ENCODE measurements at places on chromosomes 3 and 15.

DNA sequence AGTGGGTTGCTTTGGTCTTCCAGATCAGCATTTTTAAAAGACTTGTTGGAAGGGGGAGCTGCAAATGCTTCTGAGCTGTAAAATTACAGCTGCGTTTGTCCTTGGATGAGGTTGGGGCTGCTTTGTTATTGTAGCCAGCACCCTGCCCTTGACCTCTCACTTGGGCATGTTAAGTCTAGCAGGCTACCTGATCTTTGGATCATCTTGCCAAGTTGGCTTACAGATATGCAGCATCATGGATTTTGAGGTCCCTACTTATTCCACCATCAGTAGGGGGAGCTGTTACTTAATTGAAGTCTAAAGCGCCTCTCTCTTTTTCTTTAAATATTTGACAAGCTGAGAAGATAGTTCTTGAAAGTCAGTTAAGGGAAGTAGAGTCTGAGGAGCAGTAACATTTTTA is 793.0 kb downstream of the MCTP2 start:
- DNase-seq, result peak; percentile 49

- peak; percentile 53 for DNase-seq
These were observed 19.8 kb downstream of the SIN3A start for GRCh38 chr15:75431682-75432081.

DNA sequence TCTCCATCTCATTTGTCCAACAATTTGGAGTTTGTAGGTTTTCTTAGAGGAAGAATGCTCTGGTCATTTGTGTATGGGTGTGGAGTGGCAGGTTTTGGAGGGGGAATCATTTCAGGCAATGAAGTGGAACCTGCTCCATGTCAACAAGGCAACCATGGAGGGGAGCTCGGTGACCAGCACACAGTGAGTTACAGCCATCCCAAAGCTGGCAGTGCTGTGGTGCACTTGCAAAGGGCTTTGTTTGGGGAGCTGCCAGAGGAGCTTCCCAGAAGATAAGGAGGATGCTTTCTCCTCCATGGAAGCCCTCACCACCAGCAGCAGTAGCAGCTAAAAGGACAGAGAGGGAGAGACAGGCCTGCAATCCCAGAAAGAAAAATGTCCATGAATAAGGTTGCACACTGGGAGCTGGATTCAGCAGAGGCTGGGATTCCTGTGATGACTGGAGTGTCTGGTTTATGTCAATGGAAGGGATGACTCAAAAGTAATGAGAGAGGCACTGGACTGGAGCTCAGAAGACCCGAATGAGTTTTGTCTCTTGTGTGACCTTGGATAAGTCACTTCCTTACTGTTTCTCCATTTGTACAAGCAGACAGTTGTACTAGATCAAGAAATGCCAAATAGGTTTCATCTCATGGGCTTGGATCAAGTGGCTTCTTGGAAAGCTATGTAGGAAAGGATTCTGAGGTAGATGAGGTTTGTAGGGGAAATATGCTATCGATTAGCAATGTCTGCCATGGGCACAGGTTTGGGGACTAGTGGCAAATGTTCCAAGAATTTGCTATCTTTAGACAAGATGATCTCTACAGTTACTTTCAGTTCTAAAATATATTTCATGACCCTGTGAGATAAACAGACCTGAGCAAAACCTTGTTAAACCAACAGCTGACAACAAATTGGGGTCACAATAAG is 27.2 kb upstream of the UBE2Q2 start:
- no peak for DNase-seq

DNA sequence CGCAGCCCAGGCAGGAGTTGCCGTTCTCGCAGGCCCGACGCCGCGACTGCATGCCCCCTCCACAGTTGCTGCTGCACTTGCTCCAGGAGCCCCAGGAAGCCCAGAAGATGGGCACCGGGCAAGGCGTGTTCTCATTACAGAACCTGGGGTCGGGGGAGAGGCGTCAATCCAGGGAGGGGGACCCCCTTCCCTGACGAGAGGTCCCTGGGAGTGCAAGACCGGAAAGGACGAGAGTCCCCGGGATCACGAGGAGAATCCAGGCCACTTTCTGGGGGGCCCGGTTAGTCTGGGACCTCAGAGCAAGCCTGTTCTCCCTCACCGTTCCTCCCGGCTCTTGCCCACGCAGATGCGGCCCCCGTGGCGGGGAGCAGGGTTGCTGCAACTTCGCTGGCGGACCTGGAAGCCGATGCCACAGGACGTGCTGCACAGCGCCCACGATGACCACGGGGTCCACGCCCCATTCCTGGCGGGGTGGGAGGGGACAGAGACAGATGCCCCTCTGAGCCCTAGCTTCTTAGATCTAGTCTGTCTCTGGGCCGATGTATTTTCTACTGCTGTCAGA is 113.9 kb downstream of the SEMA5B start:
- no peak for DNase-seq

GRCh38 chr15:58522865-58523264 is 91.1 kb downstream of the LIPC start:
- no peak for DNase-seq

DNA sequence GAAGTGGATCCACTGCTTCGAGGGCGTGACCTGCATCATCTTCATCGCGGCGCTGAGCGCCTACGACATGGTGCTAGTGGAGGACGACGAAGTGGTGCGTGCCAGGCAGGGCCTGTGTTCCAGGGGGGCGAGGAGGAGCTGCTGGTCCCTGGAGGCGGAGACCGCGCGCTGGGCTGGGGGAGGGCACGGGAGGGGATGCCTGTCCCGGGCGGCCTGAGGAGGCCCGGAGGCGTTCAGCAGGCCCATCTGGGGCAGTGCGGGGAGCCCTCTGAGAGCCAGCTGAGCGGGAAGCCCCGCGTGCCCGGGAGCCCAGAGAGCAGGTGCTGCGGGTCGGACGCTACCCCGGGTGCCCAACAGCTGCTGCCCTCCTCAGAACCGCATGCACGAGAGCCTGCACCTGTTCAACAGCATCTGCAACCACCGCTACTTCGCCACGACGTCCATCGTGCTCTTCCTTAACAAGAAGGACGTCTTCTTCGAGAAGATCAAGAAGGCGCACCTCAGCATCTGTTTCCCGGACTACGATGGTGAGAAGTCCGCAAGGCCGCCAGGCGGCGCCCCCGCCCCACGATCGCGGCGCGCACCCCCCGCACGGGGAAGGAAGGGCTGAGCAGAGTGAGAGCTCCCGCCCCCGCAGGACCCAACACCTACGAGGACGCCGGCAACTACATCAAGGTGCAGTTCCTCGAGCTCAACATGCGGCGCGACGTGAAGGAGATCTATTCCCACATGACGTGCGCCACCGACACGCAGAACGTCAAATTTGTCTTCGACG is 2.9 kb downstream of the GNAT1 start:
- DNase-seq, result peak; percentile 80

DNA sequence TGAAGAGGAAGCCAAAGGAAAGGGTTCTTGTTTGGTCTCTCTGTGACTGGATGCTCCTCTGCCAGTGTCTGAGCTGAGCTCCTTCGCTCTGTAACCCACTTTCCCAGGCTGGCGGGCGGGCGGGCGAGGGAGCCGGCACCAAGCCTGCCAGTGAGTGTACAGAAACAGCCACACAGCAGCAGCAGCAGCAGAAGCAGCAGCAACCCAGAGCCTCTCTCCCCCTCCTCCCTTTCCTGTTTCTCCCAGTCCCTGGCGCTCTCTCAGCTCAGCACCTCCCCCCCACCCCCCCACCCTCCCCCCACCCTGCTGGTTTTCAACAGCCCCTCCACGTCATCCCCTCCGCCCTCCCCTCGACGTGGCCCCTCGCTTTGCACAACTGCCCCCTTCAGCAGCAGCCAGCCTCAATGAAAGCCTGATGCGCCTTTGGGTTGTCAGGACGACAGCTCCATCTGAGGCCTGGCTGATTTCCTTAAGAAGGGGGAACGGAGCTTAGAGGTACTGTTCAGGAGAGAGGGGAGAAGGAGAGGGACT is at the start of gene LSAMP:
LSAMP (minus strand) TSS at position 177 of the 531 bp plus-strand sequence.
- DNase-seq, result peak; percentile 66

DNA sequence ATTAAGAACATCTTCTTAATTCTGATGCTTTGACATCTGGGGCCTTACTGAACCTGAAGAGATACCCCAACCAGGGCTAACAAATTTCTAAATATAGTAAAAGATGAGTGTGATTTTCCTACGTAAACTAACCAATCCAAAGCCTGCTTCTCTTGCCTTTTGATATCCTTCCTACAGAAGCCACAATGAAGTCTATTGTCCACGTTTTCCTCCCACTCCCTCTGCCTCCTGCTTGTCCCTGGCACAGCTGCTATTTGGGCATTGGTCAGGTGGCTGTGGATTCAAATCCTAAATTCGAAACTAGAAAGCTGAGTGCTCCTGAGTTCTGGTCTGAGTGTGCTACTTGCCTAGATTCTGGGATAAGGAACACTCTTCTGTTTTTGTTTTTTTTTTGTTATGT is 17.4 kb upstream of the MKRN3 start:
- no peak for DNase-seq

DNA sequence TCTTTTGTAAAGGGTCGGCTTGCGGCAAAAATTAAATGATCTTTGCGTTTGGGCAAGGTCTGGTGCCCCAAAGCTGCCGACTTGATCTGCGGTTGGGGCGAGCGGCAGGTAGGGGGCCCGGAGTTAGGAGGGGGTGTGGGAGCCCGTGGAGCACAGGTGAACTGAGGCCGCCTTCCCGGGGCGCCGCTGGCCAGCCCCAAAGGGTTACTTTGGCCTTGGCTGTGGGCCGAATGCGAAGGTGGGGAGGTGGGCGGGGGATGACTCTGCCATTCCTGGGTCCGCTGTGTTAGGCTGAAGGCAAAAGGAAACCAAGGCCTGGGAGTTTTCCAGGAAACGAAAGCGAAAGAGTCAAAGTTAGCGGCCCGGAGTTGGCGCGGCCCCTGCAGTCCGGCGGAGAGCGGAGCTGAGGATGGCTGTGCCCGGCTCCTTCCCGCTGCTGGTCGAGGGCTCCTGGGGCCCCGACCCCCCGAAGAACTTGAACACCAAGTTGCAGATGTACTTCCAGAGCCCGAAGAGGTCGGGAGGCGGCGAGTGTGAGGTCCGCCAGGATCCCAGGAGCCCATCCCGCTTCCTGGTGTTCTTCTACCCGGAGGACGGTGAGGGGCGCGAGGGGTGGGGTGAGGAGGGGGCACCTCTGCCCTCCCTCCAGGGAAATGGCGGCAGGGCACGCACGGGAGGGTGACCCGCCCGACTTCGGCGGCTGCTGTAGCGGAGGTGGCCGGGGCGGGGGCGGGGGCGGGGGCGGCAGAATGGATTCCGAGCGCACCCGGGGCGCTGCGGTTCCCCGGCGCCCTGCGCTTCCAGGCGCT is at the start of gene PARP14:
PARP14 (plus strand) TSS at position 365 of the 809 bp plus-strand sequence; CDS start at position 410, 45 bp downstream.
- DNase-seq, result no peak

DNA sequence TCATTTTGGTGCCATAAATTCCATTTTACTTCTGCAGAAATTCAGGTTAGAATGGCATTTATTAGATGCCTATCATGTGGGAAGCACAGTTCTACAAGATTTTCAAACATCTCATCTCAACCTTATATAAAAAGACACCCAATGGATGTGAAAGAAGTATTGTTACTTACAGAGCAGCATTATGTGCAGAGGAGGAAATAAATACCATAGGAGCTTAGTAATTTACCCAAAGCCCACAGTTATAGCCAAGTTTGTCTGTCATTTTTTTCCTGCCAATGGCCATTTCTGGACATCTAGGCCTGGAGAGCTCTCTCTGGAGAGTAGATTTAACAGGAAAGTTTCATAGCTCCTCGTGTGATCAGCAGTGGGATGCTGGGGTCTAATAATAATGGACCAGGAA is 659.4 kb upstream of the NAALADL2 start:
- no peak for DNase-seq

DNA sequence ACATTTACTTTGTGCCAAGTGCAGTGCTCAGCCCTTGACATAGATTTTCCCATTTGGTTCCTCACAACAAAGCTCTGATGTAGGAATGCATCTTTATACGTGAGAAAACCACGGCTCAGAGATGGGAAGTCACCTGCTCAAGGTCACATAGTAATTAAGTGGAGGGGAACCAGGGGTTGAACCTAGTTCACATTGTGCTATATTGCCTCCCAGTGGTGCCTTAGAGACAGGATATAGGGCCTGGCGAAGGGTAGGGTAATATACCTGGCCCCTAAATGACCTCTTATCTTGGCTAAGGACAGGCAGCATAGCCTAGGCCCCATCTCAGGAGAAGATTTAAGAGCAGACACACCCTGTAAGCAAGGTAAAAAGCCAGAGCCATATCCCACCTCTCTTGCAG is 71.5 kb downstream of the FOXP1 start:
- peak; percentile 8 for DNase-seq

GRCh38 chr3:151183265-151183671 is 19.7 kb downstream of the GPR171 start:
- DNase-seq, result peak; percentile 70

DNA sequence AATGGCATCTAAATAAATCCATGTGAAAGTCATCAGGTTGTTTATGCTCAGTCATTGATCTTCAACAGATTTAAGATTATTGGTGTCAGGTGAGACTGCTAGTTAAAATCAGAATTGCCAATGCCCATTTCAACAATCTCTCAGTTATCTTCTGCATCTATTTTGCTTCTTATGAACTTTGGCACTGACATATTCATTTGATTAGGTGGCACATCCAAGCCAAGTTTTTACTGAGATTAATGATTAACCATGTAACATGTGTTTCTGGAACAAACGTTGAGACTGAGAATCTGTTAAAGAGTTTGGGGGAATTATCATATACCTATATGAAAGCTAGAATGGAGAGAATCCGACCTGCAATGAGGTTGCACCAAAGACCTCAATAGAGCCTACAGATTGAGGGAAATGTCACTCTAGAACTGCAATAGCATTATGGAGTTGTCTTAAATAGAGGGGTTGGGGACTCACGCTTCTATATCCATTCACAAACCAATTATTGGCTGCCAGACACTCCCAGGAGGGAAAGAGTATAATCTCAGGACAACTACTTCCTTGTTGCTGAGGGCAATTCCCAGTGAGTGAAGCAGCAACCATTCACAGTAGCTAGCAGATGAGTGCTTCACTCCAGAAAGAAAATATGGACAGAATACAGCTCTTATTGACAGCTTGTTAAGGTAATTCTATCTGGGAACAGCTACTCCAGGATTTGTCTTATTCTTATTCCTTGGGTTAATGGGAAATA is 891.3 kb downstream of the SQOR start:
- no peak for DNase-seq

Data from NCI-H82 (cell line).